Neural progenitor cell (in vitro differentiated cells): ENCODE measurements at places on chromosomes 5 and 9.

- DNase-seq, result no peak
Measured at GRCh38 chr5:142902186-142902965, 132.2 kb downstream of the ARHGAP26 start.

DNA sequence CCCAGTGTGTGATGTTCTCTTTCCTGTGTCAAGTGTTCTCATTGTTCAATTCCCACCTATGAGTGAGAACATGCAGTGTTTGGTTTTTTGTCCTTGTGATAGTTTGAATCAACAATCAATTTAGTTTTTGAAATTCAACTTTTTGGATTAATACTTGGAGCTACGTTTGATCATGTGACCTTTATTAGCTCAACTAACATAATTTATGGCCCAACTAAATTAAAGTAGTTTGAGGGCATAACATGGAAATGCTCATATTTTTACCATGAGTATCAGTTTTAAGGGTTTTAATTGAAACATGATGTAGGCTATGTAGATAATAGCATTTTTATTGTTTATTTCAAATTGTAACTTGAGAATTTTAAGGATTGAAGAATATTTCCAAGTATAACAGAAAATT lies 168.0 kb downstream of the CCDC171 start:
- DNase-seq, result no peak

DNA sequence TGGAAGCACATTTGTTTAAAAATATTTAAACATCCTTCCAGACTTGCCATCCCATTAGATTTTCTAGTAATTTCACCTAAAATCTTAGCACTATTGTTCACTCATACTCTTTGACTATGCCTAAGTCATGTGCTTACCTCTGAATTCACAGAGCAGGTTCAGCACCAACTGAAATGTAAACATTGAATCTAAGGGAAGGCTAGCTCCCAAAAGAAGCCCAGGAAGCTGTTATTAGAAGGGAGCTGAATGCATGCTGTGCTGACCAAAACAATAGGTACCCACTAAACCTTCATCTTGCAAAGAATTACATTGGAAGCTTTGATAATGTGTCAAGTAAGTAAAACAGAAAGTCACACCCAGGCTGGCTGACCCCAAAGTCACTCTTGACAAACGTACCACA lies 571.3 kb downstream of the GABRG2 start:
- DNase-seq, result peak; percentile 15

DNA sequence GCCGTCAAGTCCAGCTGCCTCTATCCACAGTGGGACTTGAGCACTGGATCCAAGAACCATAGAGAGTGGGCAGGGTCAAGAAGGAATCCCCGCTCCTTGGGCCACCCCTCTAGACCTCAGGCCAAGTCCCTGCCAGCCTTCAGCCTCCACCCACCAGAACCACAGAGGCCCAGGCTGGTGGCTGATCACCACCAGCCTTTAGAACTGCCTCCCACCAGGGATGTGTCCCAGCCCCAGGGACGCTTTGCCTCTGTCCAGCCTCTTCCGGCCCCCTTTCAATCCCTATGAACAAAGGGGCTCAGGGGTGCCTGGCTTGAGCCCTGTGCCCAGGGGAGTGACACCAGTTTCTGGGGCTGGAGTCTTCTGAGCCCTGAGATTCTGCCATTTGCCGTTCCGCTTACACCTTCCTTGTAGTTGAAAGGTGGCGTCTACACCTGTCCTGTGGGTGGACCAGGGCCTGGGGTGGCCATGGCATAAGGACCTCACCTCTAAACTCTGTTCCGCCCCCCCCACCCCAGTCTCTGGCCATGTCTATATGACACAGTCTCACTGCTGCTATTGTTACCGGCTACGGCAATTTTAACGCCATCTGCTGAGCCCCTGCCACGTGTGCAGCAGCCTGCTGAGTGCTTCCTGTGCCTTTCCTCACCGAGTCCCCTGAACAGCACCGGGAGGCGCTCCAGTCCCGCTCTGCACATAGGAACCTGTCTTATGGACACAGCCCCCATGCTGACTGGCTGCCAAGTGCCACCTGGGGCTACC lies 35.7 kb upstream of the ORM1 start:
- no peak for DNase-seq

- DNase-seq, result peak; percentile 53
Measured at GRCh38 chr5:81247441-81247972, 14.4 kb downstream of the CKMT2 start.

GRCh38 chr5:73464016-73464745 lies 15.6 kb upstream of the FOXD1 start:
- no peak for DNase-seq

GRCh38 chr9:6877671-6878161 lies 119.9 kb downstream of the KDM4C start:
- DNase-seq, result no peak
